ENCODE measurements at places on chromosomes 3 and 15.

GRCh38 chr3:115363071-115363470, 216.0 kb upstream of the ZBTB20 start:
- no peak for DNase-seq

DNA sequence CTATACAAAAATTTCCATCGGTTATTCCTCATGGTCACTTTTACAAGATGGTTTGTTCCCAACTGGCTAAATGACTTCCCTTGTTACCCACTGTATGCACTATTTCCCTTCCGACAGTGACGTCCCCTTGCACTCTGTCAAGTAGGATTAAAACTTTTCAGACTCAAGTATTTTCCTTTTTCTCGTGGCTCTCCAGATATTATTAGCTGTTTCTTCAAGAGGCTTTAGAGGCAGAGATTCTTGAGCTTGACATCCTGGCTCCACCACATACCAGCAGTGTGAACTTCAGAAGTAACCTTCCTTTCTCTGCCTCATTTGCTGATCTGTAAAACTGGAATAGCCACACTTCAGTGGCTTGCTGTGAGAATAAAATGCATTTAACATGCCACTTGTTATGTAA, 14.0 kb downstream of the CSNK1G1 start:
- DNase-seq: no peak

DNA sequence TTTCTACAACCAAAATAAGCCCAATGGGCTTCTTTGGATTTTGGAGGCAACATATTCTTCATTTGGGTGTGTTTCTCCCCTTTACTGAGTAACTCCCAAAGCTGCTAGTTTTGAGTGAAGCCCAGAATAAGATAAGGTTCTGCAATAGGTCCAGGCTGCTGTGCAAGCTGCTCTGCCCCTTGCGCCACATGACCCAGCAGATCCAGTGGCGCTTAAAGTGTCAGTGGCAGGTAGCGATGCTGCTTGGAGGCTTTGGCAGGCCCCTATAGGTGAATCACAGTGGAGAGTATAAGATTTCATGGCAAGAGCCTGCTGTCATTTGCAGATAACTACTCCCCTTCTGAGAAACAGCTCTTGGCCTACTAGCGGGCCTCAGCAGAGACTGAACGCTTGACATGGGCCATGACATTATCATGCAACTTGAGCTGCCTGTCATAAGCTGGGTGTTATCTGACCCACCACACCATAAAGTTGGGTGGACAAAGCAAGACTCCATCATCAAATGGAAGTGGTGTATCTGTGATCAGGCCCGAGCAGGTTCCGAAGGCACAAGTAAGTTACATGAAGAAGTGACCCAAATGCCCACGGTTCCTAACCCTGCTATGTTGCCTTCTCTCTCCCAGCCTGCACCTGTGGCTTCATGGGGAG, 88.4 kb upstream of the OXTR start:
- DNase-seq: no peak

GRCh38 chr3:168497741-168498140, 402.0 kb upstream of the GOLIM4 start:
- no peak for DNase-seq

Measured in HuH-7 (cell line).